ENCODE measurements at places on chromosomes 11 and 22. TPM values are rescaled to one million over a fixed set of nuclear protein-coding genes. Genes with fewer than 3 reads are reported as not detected.

Gene SYCE3
- total RNA-seq = not detected

Gene CCDC81
- total RNA-seq = 0.79 TPM

DNA sequence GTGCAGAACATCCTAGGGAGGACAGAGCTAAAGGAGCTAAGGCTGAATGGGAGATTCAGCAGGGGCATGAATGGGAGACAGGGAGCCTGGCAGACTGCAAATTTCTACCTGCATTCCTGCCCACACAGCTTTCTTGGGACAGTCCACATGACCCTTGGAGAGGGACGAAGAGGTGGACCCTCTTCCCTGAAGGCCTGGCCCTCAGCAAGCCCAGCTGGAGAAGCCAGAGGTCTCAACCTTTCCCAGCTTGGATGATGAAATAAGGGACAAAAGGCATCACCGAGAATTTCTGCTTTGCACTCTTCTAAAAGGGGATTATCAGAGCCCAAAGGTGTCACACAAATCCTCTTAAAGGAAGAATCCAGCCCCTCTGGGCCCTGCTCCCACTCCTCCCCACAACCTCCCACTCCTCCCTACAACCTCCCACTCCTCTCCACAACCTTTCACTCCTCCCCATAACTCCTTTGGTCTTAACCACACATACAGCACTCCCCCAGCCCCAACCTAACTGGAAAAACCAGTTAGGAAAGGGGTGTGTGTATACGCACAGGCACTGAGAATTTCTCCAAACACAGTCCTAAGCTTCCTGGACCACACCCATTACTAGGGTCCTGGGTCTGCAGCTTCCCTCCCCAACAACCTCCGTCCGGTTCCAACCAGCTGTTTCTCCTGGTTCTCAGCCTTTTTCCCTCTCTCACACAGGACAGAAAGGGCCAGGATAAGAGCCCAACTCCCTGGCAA, 38.4 kb downstream of the RPL27A start:
- DNase-seq = no peak
- peak overlapping the region; percentile 99 for H3K27ac ChIP-seq
- no peaks in the 10 kb centered on the region for H3K27me3 ChIP-seq
- peak overlapping the region; percentile 82 for H3K4me3 ChIP-seq
- H3K4me1 ChIP-seq = peaks cover 58% of the 10 kb centered on the region

DNA sequence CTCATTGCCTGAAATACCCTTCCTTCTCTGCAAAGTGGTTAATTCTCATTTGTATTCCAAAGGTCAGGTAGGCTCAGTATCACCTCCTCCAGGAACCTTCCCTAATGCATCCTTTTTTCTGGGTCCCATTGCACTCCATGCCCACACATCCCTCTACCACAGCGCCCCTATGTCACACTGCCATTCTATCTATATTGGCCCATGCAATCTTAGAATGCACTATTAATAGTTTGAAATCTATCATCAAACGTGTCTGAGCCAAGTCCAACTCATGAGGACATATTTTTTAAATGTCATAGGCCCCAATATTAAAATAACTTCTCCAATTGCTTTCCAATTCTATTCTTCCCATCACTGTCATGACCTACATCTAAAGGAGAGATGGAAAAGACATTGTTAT, 495.1 kb downstream of the SOX6 start:
- H3K27ac ChIP-seq = no peak overlapping the region
- DNase-seq = no peak
- no peaks in the 10 kb centered on the region for H3K36me3 ChIP-seq
- H3K27me3 ChIP-seq = peaks cover 27% of the 10 kb centered on the region
- no peak overlapping the region for H3K4me3 ChIP-seq
- H3K4me1 ChIP-seq = peaks cover 17% of the 10 kb centered on the region

DNA sequence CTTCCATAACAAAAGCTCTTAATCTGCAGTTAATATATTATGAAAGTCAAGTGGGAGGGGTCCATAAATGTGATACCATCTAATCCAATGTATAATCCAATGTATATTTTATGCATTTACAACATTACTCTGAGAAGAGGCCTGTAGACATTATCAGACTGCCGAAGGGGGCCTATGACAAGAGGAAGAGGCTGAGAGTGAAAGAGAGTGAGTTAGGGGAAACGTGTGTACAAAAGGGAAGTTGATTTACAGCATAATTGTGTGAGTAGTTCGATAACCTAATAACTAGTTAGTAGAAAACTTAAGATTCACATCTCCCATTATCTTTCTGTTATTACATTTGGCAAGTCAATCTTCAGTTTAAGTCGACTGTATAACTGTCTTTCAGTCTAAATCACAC, 86.6 kb downstream of the DDX10 start:
- no peak for DNase-seq
- H3K4me3 ChIP-seq = no peak overlapping the region
- no peaks in the 10 kb centered on the region for H3K27me3 ChIP-seq

GRCh38 chr11:2836315-2837095, 49.1 kb downstream of the CDKN1C start:
- no peaks in the 10 kb centered on the region for H3K36me3 ChIP-seq
- H3K27ac ChIP-seq = peak overlapping the region; percentile 20
- peaks cover 38% of the 10 kb centered on the region for H3K4me1 ChIP-seq
- peaks cover 7% of the 10 kb centered on the region for H3K27me3 ChIP-seq
- H3K4me3 ChIP-seq = peak overlapping the region; percentile 37
- DNase-seq = no peak

- H3K27ac ChIP-seq = no peak overlapping the region
- peaks cover 2% of the 10 kb centered on the region for H3K4me1 ChIP-seq
- no peak overlapping the region for H3K4me3 ChIP-seq
- H3K27me3 ChIP-seq = peaks cover under 1% of the 10 kb centered on the region
These were observed 179.2 kb upstream of the ARHGAP20 start for GRCh38 chr11:110891411-110891810.

- peaks cover 11% of the 10 kb centered on the region for H3K36me3 ChIP-seq
- no peak overlapping the region for H3K4me3 ChIP-seq
- H3K27ac ChIP-seq = no peak overlapping the region
- H3K4me1 ChIP-seq = no peaks in the 10 kb centered on the region
- H3K27me3 ChIP-seq = no peaks in the 10 kb centered on the region
These were observed 188.2 kb downstream of the METTL15 start for GRCh38 chr11:28296426-28296825.
